Psoas muscle (tissue), 8 donors: ENCODE measurements at places on chromosomes 5 and 9. TPM values are rescaled to one million over a fixed set of nuclear protein-coding genes. Genes with fewer than 3 reads are reported as not detected.

The FRRS1L gene
- not detected for total RNA-seq

The NSD1 gene
- total RNA-seq: 38.5 TPM

The ZNF883 gene
- total RNA-seq: 0.49 TPM

The GFI1B gene
- not detected for total RNA-seq

The CARD19 gene
- 46.7 TPM for total RNA-seq

The INSL4 gene
- total RNA-seq: not detected

The TAF11L5 gene
- total RNA-seq: not detected

The NTNG2 gene
- 0.36 TPM for total RNA-seq

The MAPKAP1 gene
- 110 TPM for total RNA-seq

The N4BP3 gene
- 3.7 TPM for total RNA-seq

The C9orf153 gene
- 0.13 TPM for total RNA-seq

The ATG10 gene
- total RNA-seq: 7.4 TPM

The PCDHGB6 gene
- 4.1 TPM for total RNA-seq

The ACTBL2 gene
- not detected for total RNA-seq

The ASB6 gene
- 8.4 TPM for total RNA-seq

The WDR38 gene
- not detected for total RNA-seq

The C6 gene
- 0.71 TPM for total RNA-seq

The KIF4B gene
- total RNA-seq: not detected

The SWI5 gene
- total RNA-seq: 13.4 TPM

The PAX5 gene
- total RNA-seq: not detected

The LCP2 gene
- total RNA-seq: 6.0 TPM

The ADRB2 gene
- 6.0 TPM for total RNA-seq

The CATSPER3 gene
- 1.8 TPM for total RNA-seq

The SPATA31C1 gene
- not detected for total RNA-seq

The PGM5 gene
- 19.3 TPM for total RNA-seq

The GRIN1 gene
- not detected for total RNA-seq

The CEL gene
- total RNA-seq: 2.0 TPM

The KLHL3 gene
- total RNA-seq: 0.86 TPM

The CYSRT1 gene
- total RNA-seq: 0.77 TPM

The CFAP77 gene
- not detected for total RNA-seq

The MARCOL gene
- not detected for total RNA-seq

The PMPCA gene
- 52.4 TPM for total RNA-seq

The NME5 gene
- total RNA-seq: 0.65 TPM

The SLCO6A1 gene
- total RNA-seq: not detected

The PAEP gene
- total RNA-seq: not detected

The PROP1 gene
- not detected for total RNA-seq

The TAF11L13 gene
- not detected for total RNA-seq

The SMIM33 gene
- total RNA-seq: not detected

The HNRNPA0 gene
- 19.2 TPM for total RNA-seq

The TRPM6 gene
- total RNA-seq: 0.27 TPM

The PCDHB13 gene
- total RNA-seq: 0.81 TPM

The PCDHGB2 gene
- 2.2 TPM for total RNA-seq

The SHB gene
- 8.6 TPM for total RNA-seq

The EHMT1 gene
- total RNA-seq: 29.2 TPM

The ZDHHC11B gene
- 7.4 TPM for total RNA-seq

The STPG3 gene
- total RNA-seq: not detected

The ORM2 gene
- not detected for total RNA-seq

The SLC6A3 gene
- not detected for total RNA-seq

The ZNF454 gene
- 0.32 TPM for total RNA-seq

The EPB41L4A gene
- total RNA-seq: 5.8 TPM

The PCDHA1 gene
- total RNA-seq: 0.10 TPM

The CARD9 gene
- total RNA-seq: 0.76 TPM

The ELOVL7 gene
- total RNA-seq: 0.79 TPM

The SOWAHA gene
- total RNA-seq: not detected
